Brain (organoid and tissue), 16 donors: ENCODE measurements at places on chromosomes 3 and 15.

- no peak for DNase-seq
Observed at GRCh38 chr15:82018201-82018600, 27.6 kb downstream of the MEX3B start.

GRCh38 chr15:100806157-100806556 is 73.5 kb upstream of the ALDH1A3 start:
- no peak for DNase-seq

DNA sequence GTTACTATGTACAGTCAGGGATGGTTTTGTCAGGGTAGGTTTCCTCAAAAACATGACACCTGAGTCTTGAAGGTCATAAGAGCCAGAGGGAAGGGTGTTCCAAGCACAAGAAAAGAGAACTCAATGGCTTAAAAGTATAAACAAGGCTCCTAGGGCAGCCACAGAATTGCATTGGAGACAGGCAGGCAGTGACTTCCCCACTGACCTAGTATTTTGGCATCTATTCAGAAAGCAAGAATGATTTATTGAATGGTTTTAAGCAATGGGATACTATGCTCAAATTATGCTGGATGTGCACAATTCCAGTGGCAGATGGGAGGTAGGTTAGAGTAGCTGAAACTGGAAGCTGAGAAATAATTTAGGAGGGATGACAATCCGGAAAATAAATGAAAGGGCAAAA is 54.0 kb downstream of the TSC22D2 start:
- DNase-seq, result no peak

DNA sequence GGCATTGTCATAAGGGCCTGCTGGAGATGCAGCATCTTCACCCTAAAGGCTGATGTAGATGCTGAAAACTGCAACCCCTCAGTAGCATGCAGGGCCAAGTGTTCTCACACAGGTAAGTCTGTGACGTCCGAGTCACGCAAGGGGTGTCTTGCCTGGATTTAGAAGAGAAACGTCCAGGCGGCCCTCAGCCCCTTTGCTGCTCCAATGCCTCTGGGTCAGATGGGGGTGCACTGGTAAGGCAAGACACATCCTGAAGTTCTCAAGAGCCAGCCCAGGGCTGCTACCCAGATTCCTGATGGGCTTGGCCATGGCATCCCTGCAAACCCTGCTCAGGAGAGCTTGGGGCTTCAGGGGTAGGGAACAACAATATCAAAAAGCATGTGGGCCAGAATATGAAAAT is 25.4 kb downstream of the ONECUT1 start:
- DNase-seq, result no peak

DNA sequence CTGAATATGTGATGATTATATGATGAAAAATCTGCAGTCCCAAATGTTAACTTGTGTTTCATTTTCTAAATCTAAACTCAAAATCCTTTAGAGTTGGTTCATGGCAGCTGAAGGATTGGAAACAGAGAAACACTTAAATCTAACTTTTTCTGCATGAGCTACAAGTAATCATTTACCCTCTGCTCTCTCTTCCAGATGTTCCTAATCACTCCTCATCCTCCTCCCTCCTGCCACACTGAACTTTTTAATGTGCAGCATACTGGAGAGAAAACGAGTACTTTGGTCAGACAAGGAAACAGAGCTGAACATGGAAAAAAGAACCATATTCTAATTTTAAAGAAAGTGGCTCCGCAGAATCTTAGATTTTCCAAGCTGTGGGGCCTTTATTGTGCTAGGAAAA is 321.2 kb upstream of the COL8A1 start:
- DNase-seq, result no peak

GRCh38 chr3:134985864-134986715 is 191.0 kb downstream of the EPHB1 start:
- peak; percentile 90 for DNase-seq

- no peak for DNase-seq
Observed at GRCh38 chr3:32239307-32240158, 1.1 kb downstream of the CMTM8 start.

DNA sequence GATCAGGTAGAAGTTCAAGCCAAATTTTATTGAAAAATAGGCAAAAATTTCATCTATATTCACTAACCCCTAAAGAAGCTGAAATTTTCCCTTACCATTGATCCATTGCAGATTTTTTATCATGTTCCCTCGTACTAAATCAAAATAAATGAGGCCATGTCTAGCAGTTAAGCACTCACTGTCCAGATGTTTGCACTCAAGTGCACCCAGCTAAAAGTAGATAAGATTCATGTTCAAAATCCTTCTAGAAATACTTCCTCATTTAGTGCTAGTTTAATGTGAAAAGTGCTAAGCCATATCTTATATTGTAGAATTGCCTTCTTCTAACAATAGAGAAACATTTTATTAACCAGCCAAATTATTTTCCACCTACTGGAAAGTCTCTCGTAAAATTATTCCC is 164.7 kb upstream of the UBE2E2 start:
- no peak for DNase-seq

DNA sequence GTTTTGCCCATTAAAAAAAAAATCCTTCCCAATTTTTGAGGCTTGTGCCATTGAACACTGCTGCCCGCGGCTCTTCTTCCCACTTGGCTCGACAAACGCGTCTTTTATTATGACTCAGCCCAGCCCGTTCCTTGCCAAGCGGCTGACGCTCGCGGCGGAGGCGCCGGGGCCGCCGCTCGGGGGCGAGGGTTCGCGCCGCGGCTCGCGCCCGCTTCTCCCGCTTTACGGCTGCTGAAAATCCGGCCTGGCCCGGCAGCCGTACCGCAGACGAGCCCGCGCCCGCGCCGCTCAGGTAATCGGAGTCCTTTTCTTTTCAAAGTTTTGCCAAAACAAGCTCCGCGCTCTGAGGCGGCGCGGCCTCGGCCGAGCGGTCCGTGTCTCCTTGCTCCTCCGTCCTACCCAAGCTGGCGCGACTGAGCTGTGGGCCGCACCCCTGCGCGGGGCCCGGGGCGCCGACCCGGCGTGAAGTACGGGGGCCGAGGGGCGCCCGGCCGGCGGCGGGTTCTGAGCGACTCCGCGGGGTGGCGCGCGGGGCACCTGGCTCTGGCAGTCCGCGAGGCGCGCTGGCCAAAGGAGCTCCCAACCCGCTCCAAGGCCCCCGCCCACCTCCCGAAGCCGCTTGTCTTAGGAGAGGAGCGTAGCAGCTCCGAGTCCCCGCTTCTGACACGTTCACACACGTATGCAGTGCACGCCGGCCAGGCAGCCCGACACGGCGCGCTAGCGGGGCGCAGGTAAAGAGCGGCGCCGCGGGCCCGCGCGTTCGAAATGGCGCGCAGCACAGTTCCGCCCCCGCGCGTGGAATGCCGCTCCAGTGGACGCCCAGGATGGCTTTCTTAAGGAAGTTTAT is 418.2 kb upstream of the NAALADL2 start:
- peak; percentile 95 for DNase-seq
